ENCODE measurements at places on chromosomes 2 and 18. TPM values are rescaled to one million over a fixed set of nuclear protein-coding genes. Genes with fewer than 3 reads are reported as not detected.

- H3K4me1 ChIP-seq, result no peaks in the 10 kb centered on the region
- H3K27ac ChIP-seq, result no peak overlapping the region
- no peak for DNase-seq
- H3K27me3 ChIP-seq, result no peaks in the 10 kb centered on the region
- H3K4me3 ChIP-seq, result no peak overlapping the region
Observed at GRCh38 chr2:184357033-184357432, 241.3 kb upstream of the ZNF804A start.

Gene TNS1
- 3.2 TPM for total RNA-seq

DNA sequence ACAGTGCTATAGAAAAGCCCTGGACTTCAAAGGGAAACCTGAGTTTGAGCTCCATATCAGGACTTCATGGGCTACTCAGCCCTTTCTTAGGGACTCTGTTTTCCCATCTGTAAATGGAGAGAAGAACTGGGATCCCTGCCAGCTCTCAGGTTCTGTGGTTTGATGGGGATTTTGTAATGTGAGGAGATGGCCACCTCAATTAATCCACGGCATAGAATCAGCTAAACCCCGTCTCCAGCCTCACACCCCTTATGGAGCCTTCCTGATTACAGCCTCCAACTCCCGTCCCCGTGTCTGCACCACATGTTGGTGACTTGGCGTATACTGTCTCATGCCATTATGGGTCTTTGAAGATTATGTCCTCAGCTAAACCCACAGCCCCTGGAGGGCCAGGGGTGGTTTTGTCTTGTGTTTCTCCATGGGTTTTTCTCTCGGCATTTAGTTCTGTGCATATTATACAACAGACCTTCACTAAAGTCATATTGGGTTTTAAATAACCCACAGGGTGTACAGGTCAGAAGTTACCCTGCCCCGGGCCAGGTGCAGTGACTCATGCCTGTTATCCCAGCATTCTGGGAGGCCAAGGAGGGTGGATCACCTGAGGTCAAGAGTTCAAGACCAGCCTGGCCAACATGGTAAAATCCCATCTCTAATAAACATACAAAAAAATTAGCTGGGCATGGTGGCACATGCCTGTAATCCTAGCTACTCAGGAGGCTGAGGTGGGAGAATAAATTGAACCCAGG lies 63.8 kb upstream of the PPP1CB start:
- H3K27me3 ChIP-seq, result no peaks in the 10 kb centered on the region
- DNase-seq, result no peak
- H3K27ac ChIP-seq, result no peak overlapping the region
- no peaks in the 10 kb centered on the region for H3K36me3 ChIP-seq

DNA sequence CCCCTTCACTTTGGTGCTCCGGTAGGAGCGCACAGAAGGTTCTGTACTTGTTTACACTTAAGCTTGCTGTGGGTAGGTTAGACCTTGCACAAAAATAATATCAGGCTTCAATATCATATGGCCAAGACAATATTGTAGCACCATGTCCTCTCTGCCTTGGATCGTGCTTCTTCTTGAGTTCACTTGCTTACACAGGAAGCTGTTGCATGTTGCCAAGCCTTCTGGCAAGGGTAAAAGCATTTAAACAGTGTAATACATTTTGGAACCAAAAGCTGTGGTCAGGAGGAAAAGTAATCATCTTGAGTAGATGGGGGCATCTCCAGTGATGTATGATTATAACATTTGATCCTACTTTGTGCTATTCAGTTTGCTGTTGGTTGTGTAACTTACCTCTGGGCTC lies 197.5 kb downstream of the LTBP1 start:
- H3K4me3 ChIP-seq, result no peak overlapping the region
- DNase-seq, result no peak
- no peaks in the 10 kb centered on the region for H3K4me1 ChIP-seq
- H3K27me3 ChIP-seq, result no peaks in the 10 kb centered on the region
- H3K36me3 ChIP-seq, result no peaks in the 10 kb centered on the region

Gene VIL1
- 4.2 TPM for total RNA-seq
